ENCODE measurements at places on chromosomes 7 and 10. TPM values are rescaled to one million over a fixed set of nuclear protein-coding genes. Genes with fewer than 3 reads are reported as not detected.

- no peak for DNase-seq
- H3K4me3 ChIP-seq = no peak overlapping the region
- peaks cover 3% of the 10 kb centered on the region for H3K36me3 ChIP-seq
- H3K4me1 ChIP-seq = peaks cover 34% of the 10 kb centered on the region
Measured at GRCh38 chr7:7178906-7179305, 3.4 kb upstream of the C1GALT1 start.

GRCh38 chr7:12290761-12291160 lies 79.7 kb downstream of the TMEM106B start:
- H3K36me3 ChIP-seq = no peaks in the 10 kb centered on the region
- no peak overlapping the region for H3K27ac ChIP-seq
- no peaks in the 10 kb centered on the region for H3K27me3 ChIP-seq
- no peak overlapping the region for H3K4me3 ChIP-seq
- no peaks in the 10 kb centered on the region for H3K4me1 ChIP-seq
- no peak for DNase-seq

DNA sequence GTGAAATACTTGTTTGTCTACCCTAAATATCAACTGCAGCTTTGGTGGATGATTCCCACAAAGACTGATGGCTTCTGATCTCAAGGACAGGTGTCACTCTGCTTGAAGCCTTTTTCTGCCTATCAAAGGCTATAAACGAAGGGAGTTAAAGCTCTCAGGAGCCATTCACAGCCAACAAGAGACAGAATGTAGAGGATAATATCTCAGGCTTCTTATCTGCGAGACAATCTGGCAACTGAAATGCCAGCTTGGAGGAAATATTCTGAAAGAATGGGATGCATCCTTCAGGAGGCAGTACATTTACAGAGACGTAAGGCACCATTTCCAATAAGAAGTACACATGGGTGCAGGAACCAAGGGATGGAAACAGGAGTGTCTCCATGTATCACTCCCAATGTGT lies 549.4 kb downstream of the GPAM start:
- H3K27ac ChIP-seq = no peak overlapping the region
- no peaks in the 10 kb centered on the region for H3K36me3 ChIP-seq
- no peak for DNase-seq
- no peaks in the 10 kb centered on the region for H3K27me3 ChIP-seq
- no peak overlapping the region for H3K4me3 ChIP-seq
- no peaks in the 10 kb centered on the region for H3K4me1 ChIP-seq

GRCh38 chr10:97584060-97584797 lies at the start of gene HOGA1:
HOGA1 (plus strand) TSS chr10:97584389; CDS start chr10:97584704, 315 bp downstream.
- H3K27ac ChIP-seq = no peak within 1 kb of the TSS
- H3K4me3 ChIP-seq = no peak within 1 kb of the TSS
- H3K27me3 ChIP-seq = no peaks in the 10 kb centered on the region
- peaks cover 7% of the 10 kb centered on the region for H3K4me1 ChIP-seq

LFNG gene
- 0.97 TPM for total RNA-seq

GRCh38 chr10:60883187-60883586 lies 60.8 kb downstream of the RHOBTB1 start:
- H3K4me1 ChIP-seq = no peaks in the 10 kb centered on the region
- no peak for DNase-seq
- no peaks in the 10 kb centered on the region for H3K27me3 ChIP-seq
- H3K4me3 ChIP-seq = no peak overlapping the region
